Naive B cell (primary cell): ENCODE measurements at places on chromosomes 7 and 10.
A peak's percentile ranks its signal among the peaks of the same experiment; 100 is the strongest.

DNA sequence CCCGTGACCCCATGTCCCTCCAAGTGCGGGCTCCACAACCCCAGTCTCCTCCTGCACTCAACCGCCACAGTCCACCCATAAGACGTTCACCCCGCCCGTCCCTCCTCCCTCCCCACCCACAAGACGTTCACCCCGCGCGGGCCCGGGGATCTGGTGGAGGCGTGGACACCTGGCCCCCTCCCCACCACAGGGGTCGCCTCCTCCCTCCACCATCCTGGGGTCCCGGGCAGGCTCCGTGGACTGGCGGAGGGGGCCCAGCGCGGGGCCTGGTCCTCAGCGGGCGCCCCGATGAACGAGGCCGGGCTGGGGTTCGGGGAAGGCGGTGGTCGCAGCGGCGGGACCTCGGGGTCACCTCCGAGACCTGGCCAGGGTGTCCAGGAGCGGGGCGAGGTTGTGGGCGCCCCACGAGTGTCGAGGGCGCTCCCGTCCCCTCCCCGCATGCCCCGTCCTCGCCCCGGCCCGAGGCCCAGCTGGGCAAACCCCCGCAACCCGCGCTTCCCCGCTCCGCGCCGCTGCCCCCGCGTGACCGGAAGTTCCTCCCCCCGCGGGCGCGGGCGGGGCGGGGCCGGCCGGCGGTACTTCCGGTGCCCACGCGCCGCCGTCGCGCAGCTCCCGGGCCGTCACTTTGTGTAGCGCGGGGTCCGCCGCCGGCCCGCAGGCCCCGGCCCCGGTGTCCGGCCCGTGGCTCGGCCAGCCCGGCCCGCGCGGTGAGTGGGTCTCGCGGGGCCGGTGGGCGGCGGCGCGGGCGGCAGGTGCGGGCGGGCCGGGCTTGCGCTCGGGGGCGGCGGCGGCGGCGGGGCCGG is at the start of gene ZNF316:
Gene ZNF316, plus strand, starts transcription at position 578 of the 803 bp plus-strand sequence. CDS start 5,092 bp downstream, outside the sequence.
- DNase-seq, result peak; percentile 79

DNA sequence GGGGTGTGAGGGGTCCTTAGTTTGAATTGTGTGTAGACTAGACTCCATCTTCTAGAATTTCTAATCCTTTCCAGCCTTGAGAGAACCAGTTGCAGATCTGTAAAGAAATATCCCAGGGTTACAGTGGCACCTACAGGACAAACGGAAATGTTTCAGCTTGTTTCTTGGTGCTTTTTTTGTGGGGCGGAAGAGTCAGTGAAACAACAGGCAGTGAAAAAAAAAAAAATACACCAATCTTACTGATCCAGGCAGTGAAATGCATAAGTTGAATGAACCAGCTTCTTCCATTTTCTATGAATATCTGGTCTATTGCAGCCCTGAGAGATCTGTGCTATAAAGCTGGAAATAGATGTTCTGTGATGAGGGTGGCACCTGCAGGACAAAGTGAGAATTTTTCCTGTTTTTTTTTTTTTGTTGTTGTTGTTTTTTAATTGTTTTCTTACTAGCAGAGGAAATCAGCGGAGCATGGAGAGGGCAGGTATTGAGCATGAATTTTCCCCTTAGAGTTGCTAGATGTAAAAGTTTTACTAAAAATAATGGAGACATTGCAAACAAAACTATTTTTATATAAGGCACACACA is 81.9 kb upstream of the DYNC1I1 start:
- peak; percentile 56 for DNase-seq

DNA sequence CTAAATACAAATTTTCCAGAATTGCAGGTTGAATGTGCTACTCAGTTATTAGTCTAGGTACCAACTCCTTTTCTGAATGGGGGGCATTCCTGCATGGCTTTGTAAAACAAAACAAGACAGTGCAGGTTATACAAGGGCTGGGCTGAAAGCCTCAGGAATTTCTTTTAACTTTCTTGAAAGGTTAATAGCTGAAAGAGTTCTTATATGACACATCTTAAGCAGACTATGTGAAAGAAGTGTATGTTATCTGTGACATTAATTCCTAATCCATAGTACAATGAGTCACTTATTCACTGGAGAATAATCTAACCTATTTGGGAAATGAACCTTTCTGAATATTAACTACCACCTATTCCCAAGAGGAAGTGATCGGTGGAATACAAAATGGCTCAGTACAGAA is 115.6 kb upstream of the FAM133B start:
- DNase-seq, result no peak

DNA sequence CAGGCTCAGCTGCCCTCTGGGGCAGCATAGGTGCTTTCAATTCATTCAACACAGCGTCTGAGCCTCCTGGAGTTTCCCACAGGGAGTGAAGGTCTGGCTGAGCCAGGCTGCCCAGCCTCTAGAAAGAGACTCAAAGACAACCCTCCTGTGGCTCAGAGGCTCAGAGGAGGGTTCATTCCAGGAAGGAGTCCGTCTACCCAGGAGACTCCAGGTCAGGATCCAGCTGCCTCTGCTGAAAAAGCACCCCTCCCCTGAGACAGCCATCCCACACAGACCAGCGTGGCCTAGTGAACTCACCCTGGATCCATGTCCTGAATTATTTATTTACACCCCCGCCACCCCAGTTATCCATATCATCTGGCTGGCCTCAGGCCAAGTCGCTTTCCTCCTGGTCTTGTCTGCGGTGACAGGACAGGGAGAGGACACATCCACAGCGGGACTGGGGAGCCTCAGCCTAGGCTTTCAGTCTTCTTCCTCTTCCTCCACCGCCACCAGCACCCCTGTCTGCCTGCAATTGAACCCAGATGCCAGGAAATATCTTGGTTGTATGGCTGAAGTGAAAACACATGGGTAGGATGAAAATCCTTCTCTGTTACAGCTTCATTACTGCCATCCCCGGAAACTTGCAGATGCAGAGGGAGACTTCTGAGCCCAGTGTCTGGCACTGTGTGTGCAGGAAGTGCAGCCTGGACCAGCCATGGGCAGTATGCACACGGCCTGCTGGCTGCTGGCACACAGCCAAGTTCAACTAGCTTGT is 44.0 kb upstream of the COL13A1 start:
- no peak for DNase-seq

DNA sequence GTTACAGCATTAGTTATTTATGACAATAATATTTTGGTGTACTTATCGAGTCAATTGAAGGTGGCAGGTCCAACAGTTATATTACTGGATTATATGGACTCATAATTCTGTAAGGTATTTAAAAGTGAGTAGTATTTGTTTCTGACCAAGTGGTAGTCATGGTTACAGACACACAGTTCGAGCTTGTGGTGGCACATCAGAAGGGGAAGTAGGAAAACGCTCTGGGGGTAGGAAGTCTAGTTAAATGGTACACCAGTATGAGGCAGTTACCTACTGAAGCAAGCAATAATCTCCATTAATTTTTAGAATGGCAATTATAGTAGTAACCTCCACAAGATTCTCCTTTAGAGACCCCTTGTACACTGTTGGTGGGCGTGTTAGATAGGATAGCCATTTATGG is 541.2 kb downstream of the ETV1 start:
- DNase-seq, result no peak

GRCh38 chr10:28400681-28401080 is 97.8 kb upstream of the MPP7 start:
- peak; percentile 14 for DNase-seq

DNA sequence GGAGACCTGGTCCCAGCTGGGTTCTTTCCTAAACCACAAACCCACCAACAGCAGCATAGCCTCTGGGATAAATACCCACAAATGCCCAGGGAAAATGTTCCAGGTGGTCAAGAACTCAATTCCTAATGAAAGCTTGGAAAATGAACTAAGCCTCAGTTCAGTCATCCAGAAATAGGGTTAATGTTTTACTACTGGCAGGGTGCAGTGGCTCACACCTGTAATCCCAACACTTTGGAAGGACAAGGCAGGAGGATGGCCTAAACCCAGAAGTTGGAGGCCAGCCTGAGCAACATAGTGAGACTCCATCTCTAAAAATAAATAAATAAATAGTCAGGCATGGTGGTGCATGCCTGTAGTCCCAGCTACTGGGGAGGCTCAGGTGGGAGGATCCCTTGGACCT is 82.2 kb downstream of the SVOPL start:
- no peak for DNase-seq
